ENCODE measurements at places on chromosomes 6 and 20. TPM values are rescaled to one million over a fixed set of nuclear protein-coding genes. Genes with fewer than 3 reads are reported as not detected.

Gene NOTCH4
- 0.65 TPM for total RNA-seq

Gene BPI
- not detected for total RNA-seq

Gene ARG1
- not detected for total RNA-seq

Gene PPIL4
- 50.8 TPM for total RNA-seq

All from articular chondrocyte of knee joint (primary cell).